ENCODE measurements at places on chromosomes 5 and 9.

DNA sequence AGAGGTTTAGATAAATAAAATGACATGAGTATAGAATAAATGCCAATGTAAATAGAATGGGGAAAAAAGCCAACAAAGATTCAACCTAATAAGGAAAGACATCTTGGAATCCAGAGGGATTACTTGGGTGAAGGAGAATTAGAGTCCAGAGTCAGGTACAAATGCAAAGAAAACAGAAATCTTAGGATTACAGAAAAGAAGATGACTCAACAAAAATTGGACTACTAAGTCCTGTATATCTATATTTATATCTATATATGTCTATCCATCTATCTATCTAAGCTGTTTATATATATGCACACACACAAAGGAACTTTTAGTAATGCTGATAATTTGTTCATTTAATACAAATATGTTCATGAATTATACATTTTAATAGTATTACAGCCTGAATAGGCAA is 27.6 kb downstream of the FAM174A start:
- no peak for DNase-seq

DNA sequence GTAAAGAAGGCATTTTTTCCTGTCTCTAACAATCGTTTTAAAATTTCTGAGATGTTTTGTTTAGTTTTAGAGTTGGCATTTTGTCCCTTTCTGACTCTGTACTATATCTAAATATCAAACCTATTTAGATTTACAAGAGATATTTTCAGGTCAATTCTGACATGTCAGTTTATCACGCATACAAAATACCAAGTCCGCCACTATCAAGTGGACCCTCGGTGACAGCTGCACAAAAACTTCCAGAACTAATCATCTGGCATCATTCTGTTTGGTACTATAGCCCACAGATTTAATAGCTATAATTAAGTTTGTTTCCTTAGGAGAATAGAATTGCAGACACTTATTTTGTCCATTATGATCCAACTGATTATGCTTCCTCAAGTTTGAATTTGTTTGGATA is 1278.2 kb downstream of the CDH12 start:
- no peak for DNase-seq

- DNase-seq = no peak
Measured at GRCh38 chr5:161676103-161676502, 9.4 kb upstream of the GABRA6 start.

- no peak for DNase-seq
Measured at GRCh38 chr5:150119421-150120061, 33.2 kb upstream of the CSF1R start.

DNA sequence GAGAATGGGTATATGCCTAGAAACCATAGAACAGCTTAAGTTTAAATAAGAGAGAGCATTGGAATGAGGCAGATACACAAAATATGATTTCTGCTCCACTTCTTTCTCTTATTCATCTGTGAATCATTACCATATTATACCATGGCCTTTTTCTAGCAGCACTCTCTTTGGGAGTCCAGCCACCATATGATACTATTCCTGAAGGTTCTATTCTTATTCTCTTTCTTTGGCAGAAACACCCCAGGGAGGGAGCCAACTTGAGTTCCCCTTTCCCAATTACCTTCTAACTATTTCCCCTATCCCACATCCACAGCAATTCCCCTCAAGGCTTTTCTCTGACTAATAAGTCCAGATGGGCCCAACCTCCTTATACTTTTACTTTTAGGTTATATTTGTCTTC is 55.9 kb downstream of the NDUFAF2 start:
- no peak for DNase-seq

- no peak for DNase-seq
Measured at GRCh38 chr5:139930406-139930805, 112.7 kb downstream of the NRG2 start.

GRCh38 chr5:178198706-178199105 is 5.6 kb upstream of the HNRNPAB start:
- DNase-seq = no peak

- no peak for DNase-seq
Measured at GRCh38 chr9:113978725-113979342, 99.3 kb downstream of the AMBP start.

- no peak for DNase-seq
Measured at GRCh38 chr5:16918156-16918555, 17.9 kb downstream of the MYO10 start.

DNA sequence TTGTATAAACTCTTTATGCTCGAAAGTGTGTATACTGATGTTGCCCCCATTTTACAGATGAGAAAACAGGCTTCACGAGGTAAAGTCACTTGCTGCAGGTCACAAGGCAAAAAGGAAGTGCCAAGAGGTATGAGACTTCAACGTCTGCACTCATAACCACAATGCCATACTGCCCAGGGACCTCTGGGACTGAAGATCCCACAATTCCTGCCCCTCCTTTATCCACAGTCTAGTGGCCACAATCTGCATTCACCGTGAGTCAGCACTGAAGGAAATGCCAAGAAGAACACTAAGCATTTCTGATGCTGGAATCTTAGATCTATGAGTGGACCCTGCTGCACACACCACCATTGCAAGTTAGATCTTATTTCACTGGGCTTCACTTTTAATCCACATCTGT is 37.3 kb downstream of the MED27 start:
- no peak for DNase-seq
